ENCODE measurements at places on chromosomes 12 and 14.

- no peak for DNase-seq
Measured at GRCh38 chr12:93197067-93197593, 180.6 kb upstream of the NUDT4 start.

DNA sequence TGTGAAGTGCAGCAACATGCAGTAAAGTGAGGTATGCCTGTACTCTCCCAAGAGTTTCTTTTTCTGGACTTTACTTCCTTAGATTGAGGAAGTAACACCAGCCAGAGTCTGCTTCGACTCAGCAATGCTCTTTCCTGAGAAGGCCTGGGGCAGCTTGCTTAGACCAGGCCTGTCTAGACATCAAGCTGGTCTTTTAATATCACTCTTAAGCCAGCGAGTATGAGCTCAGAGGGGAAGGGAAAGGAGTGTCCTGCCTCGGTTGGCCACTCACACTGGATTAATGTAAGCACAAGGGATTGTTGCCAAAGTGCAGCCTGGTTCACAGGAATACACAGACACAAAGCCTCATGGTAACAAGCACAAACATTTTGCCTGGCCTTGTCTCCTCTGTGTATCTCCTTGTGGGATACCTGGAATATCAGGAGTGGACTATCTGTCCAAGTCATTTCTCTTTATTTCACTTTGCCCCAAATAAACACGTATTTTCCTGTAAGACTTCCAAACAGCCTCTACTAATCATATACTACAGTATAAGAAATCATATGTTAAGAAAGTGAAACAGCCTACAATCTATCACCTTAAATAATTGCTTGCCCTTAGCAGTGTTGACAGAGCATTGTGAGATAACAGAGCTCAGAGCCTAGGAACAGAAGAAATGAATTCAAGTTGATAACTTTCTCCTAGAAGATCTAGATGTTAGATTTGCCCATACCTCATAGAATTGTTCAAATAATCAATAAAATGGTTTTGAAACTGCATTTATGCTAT lies 121.2 kb upstream of the DAAM1 start:
- no peak for DNase-seq

- no peak for DNase-seq
Measured at GRCh38 chr14:69693145-69693544, 73.8 kb upstream of the SRSF5 start.

GRCh38 chr12:54998958-54999510 lies 14.5 kb upstream of the TESPA1 start:
- DNase-seq: no peak

GRCh38 chr14:42428996-42429395 lies 822.3 kb downstream of the LRFN5 start:
- no peak for DNase-seq

DNA sequence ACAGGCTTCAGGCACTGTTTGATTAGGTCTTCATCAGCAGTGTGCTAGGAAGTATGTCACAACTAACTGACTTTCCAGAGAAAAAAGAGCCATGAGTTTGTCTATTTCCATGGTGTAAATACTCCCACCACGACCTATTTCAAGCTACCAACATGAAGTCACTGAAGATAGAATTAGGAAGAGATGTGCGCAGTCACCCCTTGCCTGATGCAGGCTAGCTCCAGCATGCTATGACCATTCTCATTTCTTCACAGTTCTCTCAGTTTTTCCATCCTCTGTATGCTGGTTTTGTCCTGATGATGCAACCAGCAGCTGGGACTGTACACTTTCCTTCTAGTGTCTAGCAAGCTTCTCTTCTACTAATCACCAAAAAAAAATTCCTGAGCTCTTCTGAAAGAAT lies 191.6 kb upstream of the NUDT4 start:
- no peak for DNase-seq

DNA sequence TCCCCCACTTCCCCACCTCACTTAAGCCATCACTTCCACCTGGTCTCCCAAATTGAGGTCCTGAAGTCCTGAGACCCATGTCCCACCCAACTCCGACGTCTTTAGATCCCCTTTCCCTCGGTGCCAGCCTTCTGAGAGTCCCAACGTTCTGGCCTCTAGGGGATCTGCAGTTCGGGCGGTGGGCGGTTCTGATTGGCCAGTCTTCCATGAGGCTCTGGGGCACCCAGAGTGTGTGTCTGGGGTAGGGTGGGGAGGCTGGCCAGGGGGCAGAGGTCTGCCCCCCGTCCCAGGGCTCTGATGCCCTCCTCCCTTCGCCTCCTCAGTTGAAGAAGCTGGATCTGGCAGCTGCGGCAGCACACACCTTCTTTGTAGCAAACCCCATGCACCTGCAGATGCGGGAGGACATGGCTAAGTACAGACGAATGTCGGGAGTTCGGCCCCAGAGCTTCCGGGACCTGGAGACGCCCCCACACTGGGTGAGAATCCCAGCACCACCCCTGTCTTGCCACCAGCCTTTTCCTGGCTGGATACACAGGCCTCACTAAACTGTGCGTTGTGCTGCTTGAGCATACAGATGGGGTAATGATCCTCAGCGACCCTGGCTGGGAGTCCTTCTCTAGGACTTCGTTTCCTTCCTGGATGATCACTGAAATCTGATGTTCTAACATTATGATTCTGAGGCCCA lies 1.5 kb downstream of the P3H3 start:
- DNase-seq: no peak

DNA sequence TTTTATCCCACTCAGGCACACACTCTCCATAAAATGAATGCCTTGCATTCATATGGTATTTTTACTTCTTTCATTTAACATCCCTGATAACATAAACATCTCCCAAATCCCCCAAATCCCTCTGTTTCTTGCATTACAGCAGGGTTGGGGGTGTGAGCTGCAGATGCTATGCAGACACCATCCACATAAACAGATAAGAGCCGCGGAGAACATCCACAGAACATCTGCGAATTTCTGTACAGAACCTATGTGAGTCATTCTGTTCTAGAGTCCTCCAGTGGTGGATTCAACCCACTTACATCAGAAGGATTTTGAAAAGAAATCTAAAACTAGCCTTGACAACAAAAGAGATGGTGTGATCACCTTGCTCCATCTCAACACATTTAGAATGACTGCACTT lies 20.3 kb downstream of the FBLN5 start:
- DNase-seq: no peak

GRCh38 chr12:17301544-17301943 lies 695.6 kb upstream of the LMO3 start:
- no peak for DNase-seq

DNA sequence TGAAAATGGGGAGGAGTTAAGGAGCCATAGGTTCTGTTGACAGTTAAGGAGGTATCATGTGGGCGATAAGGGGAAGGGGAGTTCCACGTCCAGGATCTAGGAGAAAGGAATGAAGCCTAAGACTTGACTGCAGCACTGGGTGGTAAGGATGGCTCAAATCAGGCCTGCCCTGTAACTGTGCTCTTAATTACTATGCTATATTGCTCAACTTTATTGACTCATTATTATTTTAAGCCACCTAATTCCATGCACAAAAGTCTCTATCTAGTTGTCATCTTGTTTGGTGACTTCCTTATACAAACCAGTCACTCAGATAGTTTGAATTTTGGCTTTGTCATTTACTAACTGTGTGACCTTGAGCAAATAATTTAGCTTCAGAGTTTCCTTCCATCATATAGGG lies 242.1 kb upstream of the ARHGAP5 start:
- DNase-seq: no peak

DNA sequence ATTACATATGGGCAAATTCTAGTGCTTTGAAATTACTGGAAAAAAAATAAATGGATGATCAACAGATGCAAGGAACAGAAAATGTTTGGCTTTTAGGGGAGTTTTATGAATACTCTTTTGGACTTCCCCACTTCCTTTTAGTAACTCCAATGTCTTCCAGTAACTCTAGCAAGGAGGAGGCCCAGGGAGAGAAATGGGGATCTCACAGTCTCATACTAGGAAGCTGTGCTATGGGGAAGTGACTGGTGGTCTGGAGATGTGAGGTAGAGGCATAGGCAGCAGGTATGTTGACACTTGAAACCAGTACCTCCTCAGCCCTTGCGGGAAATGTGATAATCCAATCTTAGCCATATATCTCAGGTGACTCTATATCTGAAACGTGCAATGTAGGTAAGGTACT lies 68.1 kb downstream of the CRADD start:
- DNase-seq: no peak

- DNase-seq: no peak
Measured at GRCh38 chr14:48925184-48925583, 661.0 kb downstream of the RPS29 start.

DNA sequence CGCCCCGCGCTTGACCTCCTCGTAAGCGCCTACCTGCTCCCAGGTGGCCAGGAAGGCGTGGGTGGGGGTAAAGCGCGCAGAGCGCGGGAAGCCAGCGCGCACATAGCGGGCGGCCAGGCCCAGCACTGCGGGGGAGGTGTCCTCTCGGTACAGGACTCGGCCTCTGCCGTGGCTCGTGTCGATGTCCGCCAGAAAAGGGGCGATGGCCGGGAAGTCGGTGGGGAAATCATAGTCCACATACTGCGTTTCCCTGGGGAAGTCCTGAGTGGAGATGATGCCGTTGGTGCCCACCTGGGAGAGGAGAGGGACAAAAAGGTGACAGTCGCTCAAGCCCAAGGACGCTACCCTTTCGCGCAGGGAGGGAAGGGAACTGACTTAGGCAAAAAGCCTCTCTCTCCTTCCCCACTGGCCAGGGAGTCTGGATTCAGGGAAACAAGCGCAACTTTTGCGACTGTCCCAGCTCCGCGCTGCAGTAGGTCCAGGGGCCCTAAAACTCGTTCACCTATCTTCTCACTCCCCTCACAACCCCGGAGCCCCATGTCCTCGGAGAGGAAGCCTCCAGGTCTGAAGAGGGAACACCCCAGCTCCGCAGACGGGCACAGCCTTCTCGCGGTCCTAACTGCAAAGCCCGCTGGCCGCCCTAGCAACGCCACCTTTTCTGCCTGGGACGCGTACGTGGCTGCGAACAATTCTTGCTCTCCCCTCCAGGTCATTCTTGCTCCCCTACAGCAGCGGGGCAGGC lies 815 bp downstream of the NID2 start:
- DNase-seq: no peak

DNA sequence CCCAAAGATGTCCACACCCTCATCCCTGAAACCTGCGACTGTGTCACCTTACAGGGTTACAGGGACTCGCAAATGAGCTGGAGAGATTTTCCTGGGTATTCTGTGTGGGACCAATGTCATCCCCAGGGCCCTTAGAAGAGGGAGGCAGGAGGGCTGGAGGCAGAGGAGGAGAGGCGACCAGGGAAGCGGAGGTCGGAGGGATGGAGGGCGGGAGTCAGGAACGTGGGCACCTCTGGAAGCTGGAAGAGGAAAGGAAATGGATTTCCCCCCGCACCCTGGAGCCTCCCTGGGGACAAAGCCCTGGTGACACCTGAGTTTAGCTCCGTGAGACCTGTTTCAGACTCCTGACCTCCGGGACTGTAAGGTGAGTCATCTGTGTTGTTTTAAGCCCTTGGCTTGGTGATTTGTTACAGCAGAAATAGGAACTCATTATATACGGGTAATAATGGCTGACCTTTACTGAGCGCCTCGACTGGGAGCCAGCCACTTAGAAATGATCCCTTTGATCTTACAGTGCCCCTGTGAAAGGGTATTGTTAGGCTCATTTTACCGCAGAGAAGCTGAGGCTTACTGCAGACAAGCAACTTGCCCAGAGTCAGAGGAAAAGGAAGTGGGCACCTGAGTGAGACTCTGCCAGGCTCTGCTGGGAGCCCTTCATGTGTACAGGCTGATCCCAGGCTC lies 29.3 kb upstream of the FZD10 start:
- DNase-seq: no peak

DNA sequence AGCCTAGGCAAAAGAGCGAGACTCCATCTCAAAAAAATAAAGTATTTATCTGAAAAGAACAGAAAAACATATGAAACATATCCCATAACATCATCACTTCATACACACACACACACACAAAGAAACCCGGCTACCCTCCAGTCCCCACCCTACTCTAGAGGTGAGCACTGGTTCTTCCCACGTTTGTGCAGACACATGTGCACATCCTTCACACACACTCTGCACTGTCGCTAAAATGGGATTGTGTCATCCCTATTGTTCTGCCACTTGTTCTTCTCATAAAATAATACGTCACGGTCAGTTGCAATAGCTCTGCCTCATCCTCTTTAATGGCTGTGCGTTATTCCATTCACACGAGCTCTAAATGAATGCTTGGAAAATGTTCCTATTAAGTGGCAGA lies 85.9 kb upstream of the ANO2 start:
- no peak for DNase-seq

GRCh38 chr12:7042842-7043241 lies 17.7 kb upstream of the C1S start:
- no peak for DNase-seq

DNA sequence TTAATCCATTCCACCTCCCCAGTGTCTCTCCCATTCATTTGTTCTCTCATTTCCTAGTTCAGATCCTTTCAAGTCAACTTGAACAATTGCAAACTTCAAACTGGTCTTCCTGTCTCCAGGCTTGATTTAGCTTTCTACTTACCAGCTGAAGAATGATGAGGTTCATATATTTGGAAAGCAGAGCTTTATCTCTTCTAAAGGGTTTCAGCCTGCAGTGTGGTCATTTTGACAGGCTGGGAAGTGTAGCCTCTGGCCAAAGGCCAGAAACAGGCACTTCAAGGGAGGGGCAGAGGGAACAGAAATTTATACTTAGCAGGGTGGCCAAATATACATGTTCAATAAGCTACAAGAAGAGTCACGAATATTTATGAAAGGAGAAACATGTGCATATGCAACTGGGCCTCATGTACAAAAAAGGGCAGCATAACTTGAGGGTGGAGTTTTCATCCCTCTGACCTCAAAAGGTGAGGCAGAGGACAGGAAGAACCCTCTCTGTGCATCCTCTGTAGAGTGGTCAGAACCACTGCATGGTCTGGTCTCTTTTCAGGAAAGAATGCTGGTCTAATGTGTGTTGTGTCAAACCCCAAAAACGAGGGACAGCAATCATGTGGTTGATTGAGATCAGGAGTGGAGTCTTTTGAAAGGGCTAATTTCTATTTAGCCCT lies 34.0 kb upstream of the HECTD1 start:
- no peak for DNase-seq

- DNase-seq: no peak
Measured at GRCh38 chr12:65597527-65597926, 226.8 kb upstream of the HMGA2 start.

DNA sequence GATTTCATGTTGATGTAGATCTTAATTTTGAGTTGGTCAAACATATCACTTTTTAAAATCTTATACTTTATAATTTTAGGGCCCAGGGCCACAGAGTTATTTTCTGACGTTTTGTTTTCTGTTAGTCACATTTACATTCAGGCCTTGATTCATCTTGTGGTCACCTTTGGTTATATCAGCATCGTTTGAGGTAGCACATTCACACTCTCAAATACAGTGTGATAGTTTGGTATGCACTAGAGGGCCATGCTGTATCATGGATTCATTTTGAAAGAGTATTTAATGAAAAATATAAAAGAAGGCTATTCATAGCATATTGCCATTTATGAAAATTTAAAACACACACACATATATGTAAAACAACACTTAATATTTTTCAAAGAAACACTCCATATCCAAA lies 274.6 kb downstream of the RAD51B start:
- DNase-seq: no peak

- no peak for DNase-seq
Measured at GRCh38 chr14:89563471-89563870, 146.4 kb upstream of the FOXN3 start.

- DNase-seq: no peak
Measured at GRCh38 chr14:64190974-64191502, 103.1 kb downstream of the ESR2 start.

- peak; percentile 62 for DNase-seq
Measured at GRCh38 chr14:103104654-103105452, 10.3 kb downstream of the EXOC3L4 start.
